ENCODE measurements at places on chromosomes 5 and 9.

GRCh38 chr5:58121391-58121790 is 338.5 kb downstream of the PLK2 start:
- no peak for DNase-seq

- no peak for DNase-seq
These were observed 135.3 kb downstream of the EGFLAM start for GRCh38 chr5:38393636-38394035.

GRCh38 chr5:138177941-138178515 is 402 bp downstream of the BRD8 start:
- DNase-seq, result no peak

GRCh38 chr9:81182431-81182830 is 506.9 kb downstream of the TLE1 start:
- DNase-seq, result no peak

DNA sequence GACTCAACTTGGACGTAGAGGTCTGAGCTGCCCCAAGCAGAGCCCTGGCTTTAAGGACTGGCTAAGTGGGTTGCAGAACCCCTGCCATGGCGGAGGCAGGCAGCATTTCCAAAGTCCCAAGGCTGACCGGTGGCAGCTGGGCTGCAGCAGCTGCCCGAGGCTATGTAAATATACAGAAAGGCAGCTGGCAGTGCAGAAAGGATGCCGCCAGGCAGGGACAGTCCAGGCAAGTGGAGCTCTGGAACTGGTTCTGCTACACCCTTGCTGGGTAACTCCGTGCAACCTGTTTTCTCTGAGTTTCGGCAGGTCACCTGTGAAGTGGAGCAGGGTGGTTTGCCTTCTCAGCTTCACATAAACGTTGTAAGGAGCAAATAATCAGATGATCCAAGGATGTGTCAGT is 46.0 kb downstream of the SHB start:
- no peak for DNase-seq

Data from activated CD8-positive, alpha-beta memory T cell treated with anti-CD3 and anti-CD28 coated beads, Interleukin-2, amount 50 U/mL, for 4 hours (primary cell).